ENCODE measurements at places on chromosomes 6 and 20. TPM values are rescaled to one million over a fixed set of nuclear protein-coding genes. Genes with fewer than 3 reads are reported as not detected.

AKAP7 gene
- 2.6 TPM for total RNA-seq

ARFGEF3 gene
- total RNA-seq = 5.8 TPM

ADGRB3 gene
- total RNA-seq = not detected

CST2 gene
- total RNA-seq = not detected

SIRPB1 gene
- total RNA-seq = 0.17 TPM

DNMT3B gene
- total RNA-seq = 2.9 TPM

NKX2-4 gene
- not detected for total RNA-seq

CCDC170 gene
- total RNA-seq = not detected
